Suppressor macrophage (primary cell): ENCODE measurements at places on chromosomes 5 and 9.

DNA sequence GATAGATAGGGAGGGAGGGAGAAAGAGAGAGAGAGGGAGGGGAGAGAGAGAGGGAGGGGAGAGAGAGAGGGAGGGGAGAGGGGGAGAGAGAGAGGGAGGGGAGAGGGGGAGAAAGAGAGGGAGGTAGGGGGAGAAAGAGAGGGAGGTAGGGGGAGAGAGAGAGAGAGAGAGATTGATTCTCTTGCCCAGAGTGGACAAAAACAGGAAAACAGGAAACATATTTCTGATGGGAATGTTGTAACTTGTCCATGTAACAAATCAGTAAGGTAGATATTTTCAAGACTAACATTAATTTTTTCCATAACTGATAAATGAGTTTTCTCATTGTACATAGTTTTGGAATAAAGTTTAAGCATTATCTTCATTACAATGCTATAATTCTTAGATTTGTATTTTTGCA, 811.7 kb upstream of the GRAMD2B start:
- no peak for DNase-seq

- no peak for DNase-seq
Observed at GRCh38 chr9:99090336-99091130, 14.4 kb upstream of the TGFBR1 start.

- no peak for DNase-seq
Observed at GRCh38 chr5:135018457-135018856, 15.6 kb downstream of the PITX1 start.

- no peak for DNase-seq
Observed at GRCh38 chr9:13755551-13755950, 476.1 kb upstream of the MPDZ start.
